Astrocyte of the spinal cord (primary cell): ENCODE measurements at places on chromosomes 1 and 21.
A peak's percentile ranks its signal among the peaks of the same experiment; 100 is the strongest.

- no peak for DNase-seq
Measured at GRCh38 chr1:56525489-56526041, 53.8 kb downstream of the PLPP3 start.

GRCh38 chr1:46411010-46411405 is 16.9 kb downstream of the FAAH start:
- no peak for DNase-seq

DNA sequence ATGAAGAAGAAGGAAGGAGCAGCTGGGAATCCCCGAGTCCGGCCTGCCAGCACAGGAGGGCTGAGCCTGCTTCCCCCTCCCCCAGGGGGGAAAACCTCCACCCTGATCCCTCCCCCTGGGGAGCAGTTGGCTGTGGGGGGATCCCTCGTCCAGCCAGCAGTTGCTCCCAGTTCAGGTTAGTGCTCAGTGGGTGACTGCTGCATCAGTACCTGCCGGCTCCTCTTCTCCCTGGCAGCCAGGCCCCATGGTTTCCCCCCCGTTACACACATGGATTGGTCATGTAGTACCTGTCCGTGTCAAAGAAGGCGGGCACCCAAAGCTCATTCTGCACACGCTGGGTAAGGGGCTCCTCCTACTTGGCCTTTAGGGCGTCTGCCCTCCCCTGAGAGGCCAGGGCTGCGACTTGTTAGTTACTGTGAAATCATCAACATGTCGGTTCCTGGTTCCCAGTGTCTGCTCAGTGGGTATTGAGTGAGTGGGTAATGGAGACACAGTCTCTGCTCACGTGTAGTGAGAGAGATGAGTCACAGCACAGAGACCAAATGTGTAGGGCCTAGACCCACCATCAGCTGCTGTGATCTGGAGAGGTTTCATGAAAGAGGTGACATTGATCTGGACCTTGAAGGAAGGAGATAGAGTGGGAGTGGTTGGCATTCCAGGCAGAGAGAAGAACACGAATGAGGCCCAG is 11.5 kb downstream of the NECAP2 start:
- DNase-seq, result no peak

GRCh38 chr1:175540896-175541645 is 202.3 kb downstream of the TNR start:
- DNase-seq, result no peak

DNA sequence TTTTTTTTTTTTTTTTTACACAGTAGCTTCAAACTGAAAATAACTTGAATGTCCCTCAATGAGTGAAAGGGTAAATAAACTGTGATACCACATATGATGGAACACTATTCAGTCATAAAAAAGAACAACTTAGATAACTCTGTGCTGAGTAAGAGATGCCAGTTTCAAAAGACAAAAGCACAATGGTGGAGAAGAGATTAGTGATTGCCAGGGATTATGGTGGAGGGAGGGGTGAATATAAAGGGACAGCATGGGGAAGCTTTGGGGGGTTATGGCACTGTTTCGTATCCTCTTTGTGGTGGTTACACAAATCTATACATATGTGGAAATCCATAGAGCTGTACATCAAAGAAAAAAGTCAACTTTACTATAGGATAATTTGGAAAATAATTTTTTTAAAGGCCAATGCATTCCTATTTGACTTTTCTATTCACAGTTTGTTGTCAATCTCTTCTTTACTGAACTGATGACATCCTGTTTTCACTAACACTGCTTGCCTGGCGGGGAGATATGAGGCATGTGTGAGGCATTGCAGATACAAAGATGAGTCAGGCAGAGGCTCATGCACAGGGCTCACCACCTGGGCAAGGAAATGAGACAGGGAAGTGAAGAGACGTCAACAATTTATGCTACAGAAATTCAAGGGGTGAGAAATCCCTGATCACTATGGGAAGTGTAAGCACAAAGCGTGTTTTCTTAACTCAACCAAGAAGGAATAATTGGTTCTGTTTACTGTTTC is 302.7 kb downstream of the DUSP10 start:
- peak; percentile 78 for DNase-seq

DNA sequence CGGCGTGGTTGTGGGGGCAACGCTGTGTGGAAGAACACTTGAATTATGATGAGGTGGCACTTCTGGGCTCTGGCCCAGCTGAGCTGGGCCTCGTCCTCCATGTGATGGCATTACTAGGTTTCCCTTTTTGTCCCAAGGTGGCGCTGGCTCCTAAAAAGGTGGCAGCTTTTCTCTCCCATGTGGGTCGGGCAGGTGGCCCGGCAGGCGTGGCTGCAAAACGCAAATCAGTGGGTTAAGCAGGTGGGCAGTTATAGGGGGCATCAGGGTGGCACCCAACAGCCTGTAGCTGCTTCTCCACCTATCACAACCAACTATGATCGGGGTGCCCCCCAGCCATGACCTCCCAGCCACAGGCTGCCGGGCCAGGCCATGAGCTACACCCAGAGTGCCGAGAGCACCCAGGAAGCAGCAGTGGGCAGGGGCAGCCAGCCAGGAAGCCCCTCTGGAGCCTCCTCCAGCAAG is 59.6 kb downstream of the KCNAB2 start:
- DNase-seq, result no peak

DNA sequence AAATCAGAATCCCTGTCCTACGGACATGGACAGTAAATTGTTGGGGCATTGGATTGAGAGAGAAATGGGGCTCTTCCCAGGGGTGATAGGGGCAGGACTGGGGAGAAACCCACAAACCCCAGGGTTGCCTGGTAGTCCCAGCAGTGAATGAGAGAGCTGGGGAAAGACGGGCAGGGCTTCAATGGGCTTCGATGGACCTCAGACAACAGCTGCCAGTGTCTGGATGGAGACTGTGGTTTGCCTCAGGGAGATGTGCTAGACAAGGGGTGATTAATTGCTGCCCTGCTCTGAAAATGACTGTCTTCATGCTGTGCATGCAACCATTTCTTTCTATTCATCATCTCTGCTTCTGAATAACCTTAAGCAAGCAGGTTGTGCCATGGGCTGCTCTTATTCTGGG is 7.4 kb downstream of the GPR25 start:
- no peak for DNase-seq

DNA sequence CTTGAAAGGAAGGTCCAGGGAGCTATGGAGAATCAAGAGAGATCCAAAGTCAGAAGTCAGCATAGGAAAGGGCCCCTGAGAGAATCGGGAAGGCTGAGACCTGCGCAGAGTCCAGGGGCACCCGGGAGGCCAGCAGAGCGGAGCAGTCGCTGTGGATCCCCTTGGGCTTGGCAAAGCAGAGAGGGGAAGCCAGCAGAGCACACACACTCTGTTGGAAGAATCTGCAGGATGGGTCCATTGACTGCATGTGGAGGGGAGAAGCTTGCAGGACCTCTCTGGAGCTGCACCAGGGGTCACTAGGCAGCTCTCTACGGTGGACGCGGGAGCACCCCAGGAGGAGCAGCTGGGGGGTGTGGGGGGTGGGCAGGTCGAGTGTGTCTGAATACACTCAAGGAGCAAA is 6.4 kb downstream of the RIPK4 start:
- DNase-seq, result no peak

- DNase-seq, result no peak
Measured at GRCh38 chr1:8251635-8252034, 66.3 kb upstream of the SLC45A1 start.

DNA sequence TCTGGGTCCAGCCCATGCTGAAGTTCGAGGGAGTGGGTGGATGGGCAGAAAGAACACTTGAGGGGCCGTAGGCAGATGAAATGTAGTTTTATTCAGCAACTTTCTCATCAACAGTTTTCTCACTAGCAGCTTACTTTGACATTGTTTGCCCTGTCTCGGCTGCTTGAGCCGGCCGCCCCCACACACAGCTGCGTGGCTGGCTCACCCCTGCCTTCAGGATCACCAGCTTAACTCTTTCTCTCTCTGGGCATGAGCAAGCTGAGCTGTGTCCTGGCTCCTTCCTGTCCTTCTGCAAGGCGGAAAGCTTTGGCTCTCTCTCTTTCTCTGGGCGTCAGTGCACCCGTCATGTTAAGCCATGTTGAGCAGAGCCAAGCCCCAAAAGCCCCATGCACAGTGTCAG is 104.4 kb upstream of the GNG12 start:
- DNase-seq, result no peak

- no peak for DNase-seq
Measured at GRCh38 chr1:94205639-94206038, 31.7 kb downstream of the ARHGAP29 start.

GRCh38 chr1:3016641-3017439 is 4.4 kb upstream of the ACTRT2 start:
- DNase-seq, result no peak

- no peak for DNase-seq
Measured at GRCh38 chr1:167404161-167404888, 114.0 kb downstream of the CD247 start.

DNA sequence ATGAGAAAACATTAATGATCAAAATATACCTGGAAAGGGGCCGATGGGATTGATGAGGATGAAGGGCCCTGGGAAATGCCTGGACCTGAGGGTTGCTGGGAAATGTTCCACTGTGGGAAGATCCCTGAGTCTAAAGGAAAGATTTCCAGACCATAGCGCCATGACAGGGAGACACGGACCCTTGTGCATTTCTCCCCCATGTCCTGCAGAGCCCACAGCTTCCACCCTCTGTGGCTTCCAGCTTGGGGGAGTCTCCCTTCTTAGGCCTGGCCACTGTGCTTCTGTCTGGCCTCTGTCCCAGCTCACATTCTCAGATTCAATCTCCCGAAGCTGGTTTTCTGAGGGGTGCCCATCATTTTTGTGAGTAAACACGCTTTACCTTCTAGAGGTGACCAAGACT is 1.0 kb upstream of the PRAMEF12 start:
- DNase-seq, result no peak

- DNase-seq, result peak; percentile 77
Measured at GRCh38 chr1:116497656-116498055, 73.2 kb downstream of the CD58 start.

GRCh38 chr1:116948642-116949041 is 38.9 kb downstream of the PTGFRN start:
- DNase-seq, result no peak

- no peak for DNase-seq
Measured at GRCh38 chr1:226309398-226310244, 657 bp upstream of the LIN9 start.

- no peak for DNase-seq
Measured at GRCh38 chr1:207059881-207060280, 6.8 kb downstream of the PFKFB2 start.

- DNase-seq, result no peak
Measured at GRCh38 chr1:94917251-94917650, 9.7 kb downstream of the CNN3 start.

- peak; percentile 24 for DNase-seq
Measured at GRCh38 chr1:12640237-12640957, 3.5 kb upstream of the AADACL4 start.

DNA sequence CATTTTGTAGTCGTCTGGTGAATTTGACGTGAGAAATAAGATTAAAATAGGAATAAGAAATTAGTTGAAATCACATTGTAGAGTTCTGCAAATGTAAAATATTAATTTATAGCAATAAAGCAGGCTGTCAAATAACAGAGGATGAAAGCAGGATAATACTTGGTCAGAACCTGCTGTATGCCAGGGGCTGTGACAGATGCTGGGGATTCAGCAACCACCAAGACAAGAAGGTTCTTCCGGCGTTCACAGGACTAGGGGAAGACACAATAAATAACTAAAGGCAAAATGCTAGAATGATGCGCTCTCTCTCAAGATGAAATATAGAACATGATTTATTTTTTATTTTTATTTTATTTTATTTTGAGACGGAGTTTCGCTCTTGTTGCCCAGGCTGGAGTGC is 6.8 kb upstream of the PARK7 start:
- DNase-seq, result no peak

DNA sequence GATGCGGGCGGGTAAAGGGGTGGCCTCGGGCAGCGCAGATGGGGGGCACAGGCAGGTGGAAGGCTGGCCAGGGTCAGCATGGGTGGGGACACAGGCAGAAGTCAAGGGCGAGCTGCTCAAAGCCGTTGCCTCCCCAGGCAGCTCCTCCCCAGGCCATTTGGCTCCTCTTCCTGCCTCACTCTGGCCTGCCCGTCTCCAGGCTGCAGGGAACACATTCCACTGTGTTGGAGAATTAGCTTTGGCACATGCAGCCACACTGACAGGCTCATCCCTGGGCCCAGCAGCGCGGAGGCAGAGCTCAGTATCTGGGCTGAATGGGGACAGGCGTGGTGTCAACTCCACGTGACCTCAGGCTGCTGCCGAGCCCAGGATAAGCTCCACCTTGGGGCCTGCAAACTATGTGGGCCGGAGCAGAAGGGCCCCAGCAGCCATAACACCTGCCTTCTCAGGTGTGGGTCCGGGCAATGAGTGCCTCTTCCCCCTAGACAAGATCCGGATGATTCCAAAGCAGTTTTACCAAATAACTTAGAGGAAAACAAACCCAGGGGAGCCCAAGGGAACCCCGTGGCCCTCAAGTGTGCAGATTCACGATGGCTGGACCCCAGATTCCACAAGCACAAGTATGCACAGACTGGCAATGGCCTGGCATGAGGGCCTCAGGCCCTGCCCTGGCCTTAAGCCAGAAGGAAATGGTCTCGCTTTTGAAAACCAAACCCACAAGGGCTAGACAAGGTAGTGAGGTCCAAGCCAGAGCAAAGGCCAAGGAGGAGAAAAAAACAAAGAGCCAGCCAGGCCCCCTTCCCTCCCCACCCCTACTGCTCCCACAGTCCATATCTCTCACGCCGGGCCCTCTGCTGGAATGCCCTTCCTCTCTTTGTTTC is 40.2 kb downstream of the HSPG2 start:
- no peak for DNase-seq

- no peak for DNase-seq
Measured at GRCh38 chr1:71343686-71344416, 263.0 kb upstream of the ZRANB2 start.

- no peak for DNase-seq
Measured at GRCh38 chr1:185656663-185657062, 77.5 kb upstream of the HMCN1 start.

- no peak for DNase-seq
Measured at GRCh38 chr1:153735090-153735420, 7.2 kb downstream of the INTS3 start.

GRCh38 chr1:39646232-39647081 is 7.0 kb upstream of the HEYL start:
- peak; percentile 45 for DNase-seq

DNA sequence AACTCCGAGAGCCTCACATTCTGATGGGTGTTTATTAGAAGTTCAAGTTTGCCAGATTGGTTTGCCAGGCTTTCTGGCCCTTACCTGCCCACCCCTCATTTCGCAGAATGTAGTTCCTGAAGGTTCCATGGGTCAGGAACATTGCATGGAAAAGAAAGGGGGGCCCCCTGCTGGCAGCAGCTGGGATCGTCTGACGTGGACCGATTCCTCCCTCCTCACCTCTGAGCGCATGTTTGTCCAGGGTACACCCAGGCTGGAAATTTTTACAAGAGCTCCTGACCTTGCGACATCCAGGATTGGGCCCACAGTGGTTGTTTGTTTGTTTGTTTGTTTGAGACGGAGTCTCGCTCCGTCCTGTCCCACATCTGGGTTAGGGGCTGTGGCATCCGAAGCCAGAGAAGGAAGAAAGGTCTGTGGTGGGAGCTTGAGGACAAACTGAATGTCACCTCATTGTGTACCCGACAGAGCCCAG is 126.0 kb upstream of the TMEM51 start:
- peak; percentile 69 for DNase-seq

- DNase-seq, result no peak
Measured at GRCh38 chr1:87399701-87400100, 71.0 kb downstream of the LMO4 start.

GRCh38 chr21:46152927-46153246 is 2.5 kb downstream of the FTCD start:
- no peak for DNase-seq
